ENCODE measurements at places on chromosomes 11 and 22. TPM values are rescaled to one million over a fixed set of nuclear protein-coding genes. Genes with fewer than 3 reads are reported as not detected.

GRCh38 chr22:42313204-42313603, 42.8 kb upstream of the TCF20 start:
- DNase-seq = no peak

DNA sequence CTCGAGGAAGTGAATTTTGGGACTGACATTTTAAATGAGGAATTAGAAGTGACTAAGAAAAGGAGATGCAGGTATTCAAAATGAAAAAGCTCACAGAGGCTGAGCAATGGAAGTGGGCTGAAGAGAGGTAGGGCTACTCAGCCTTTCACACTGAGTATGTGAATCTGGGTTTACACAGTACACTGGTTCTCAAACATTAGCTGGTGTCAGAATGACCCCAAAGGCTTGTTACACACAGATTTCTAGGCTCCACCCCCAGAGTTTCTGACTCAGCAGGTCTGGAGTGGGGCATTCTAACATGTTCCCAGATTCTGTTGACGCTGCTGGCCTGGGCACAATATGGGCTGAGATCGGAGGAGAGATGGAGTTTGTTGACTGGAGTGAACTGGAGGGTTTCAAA, 32.8 kb downstream of the CADM1 start:
- DNase-seq = no peak

DNA sequence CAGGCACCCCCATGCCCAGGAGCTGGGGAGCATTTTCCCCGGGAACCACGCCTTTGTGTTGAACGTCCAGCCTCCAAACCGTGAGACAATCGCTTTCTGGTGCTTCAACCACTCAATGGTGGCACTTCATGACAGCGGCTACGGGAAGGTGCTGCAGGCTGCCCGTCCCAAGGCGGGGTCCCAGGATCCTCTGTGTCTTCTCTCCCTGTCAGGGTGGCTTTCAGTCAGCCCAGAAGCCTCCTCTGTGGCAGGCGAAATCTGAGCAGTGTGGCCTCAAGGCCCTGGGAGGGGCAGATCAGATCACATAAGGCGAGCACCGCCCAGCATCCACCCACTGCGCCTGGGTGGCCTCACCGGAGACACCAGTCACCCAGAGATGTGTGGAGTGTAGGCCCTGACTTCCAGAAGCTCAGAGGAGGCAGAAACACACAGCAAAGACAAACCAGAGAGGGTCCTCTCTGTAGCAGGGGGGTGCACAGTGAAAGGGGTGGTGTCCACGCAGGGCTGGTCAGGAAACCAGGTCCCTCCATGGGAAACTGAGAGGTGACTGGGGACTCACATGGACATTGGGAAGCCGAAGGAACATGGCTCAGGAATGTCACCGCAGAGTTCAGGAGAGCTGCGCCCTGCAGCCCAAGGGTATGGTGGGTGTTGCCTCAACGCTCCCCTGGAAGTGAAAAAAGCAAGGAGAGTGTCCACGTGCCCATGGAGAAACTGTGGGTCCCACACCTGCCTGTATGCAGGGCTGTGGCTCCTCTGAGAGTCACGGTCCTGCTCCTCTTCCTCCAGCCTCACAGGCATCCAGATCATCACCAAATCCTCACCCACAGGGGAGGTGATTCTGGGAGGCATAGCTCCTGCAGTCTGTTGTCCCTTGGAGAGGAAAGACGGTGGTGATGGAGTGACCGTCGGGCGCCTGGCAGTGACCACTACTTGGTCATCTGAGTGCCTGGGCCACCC, 1420.7 kb downstream of the TBC1D22A start:
- no peak for DNase-seq

DNA sequence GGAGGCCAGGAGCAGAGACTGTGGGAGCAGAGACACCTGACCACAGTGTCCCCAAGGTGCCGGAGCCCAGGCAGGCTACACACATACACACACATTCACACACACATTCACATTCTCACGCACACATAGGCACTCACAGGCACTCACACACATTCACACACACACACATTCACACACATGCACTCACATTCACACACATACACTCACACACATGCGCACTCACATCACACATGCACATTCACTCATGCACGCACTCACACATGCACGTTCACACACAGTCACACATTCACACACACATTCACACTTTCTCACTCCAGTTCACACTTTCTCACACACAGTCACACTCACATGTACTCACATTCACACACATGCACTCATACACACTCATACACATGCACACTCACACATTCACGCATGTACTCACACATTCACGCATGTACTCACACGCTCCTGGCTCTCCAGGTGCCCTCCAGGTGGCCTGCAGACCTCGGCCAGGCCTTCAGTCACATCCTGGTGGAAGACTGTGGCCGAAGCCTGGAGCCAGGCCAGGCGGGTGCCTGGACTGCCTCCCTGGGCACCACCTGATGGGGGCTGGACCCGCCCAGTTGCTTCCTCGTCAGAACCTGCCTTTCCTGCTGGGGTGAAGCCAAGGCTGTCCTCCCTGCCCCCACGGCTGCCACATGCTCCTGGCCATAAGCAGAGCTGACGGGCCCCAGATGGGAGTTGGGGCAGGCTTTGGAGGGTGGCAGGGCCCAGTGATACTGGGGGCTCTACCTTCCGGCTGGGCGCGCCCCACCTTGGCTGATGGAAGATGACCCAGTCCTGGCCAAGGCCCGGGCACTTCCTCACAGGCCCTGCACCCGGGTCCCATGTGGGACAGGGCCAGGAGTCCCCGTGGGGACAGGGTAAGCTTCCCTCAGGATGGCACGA, 89.5 kb downstream of the WNT7B start:
- peak; percentile 24 for DNase-seq

Gene GRIK4
- 0.22 TPM for total RNA-seq

Gene MUC15
- not detected for total RNA-seq
